Activated naive CD8-positive, alpha-beta T cell treated with anti-CD3 and anti-CD28 coated beads for 36 hours (primary cell): ENCODE measurements at places on chromosomes 12 and 14. TPM values are rescaled to one million over a fixed set of nuclear protein-coding genes. Genes with fewer than 3 reads are reported as not detected.

DNA sequence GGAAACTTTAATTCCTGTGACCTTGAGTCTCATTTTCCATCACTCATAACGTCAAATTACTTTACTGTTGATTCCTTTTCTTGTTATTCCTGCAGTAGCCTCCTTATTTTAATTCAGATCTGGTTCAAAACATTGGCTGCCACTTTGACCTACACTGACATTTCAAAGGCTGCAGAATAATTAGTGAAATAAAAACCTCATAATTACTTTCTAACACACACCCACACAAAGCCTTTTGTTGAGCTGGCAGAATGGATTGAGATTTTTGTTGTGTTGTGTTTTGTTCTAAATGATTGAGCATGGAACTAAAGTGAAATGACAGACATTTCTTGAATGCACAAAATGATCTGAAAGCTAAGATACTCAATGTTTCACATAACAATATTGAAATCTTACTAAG is 507.5 kb upstream of the STXBP6 start:
- H3K36me3 ChIP-seq = no peaks in the 10 kb centered on the region
- H3K27ac ChIP-seq = no peak overlapping the region
- H3K4me3 ChIP-seq = no peak overlapping the region
- H3K27me3 ChIP-seq = no peaks in the 10 kb centered on the region

DNA sequence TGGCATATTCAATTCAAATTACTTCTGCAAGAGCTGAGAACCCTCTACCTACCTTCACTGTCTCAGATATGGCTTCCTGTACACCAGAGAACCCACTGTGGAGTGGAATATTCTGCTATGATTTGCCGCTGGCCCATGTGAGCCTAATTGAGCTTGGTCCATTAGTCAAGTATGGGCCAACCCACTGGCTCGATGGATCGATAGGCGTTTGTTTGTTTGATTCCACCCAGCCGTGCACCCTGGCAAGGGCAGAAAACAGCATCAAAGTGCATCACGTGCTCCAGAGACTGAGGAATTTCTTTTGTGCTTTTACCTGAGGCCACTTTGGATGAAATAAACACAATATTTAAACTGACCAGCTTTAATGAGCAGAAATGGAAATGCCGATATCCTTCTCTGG is 426.3 kb downstream of the AACS start:
- no peak for DNase-seq
- H3K4me1 ChIP-seq = no peaks in the 10 kb centered on the region
- no peaks in the 10 kb centered on the region for H3K27me3 ChIP-seq

DNA sequence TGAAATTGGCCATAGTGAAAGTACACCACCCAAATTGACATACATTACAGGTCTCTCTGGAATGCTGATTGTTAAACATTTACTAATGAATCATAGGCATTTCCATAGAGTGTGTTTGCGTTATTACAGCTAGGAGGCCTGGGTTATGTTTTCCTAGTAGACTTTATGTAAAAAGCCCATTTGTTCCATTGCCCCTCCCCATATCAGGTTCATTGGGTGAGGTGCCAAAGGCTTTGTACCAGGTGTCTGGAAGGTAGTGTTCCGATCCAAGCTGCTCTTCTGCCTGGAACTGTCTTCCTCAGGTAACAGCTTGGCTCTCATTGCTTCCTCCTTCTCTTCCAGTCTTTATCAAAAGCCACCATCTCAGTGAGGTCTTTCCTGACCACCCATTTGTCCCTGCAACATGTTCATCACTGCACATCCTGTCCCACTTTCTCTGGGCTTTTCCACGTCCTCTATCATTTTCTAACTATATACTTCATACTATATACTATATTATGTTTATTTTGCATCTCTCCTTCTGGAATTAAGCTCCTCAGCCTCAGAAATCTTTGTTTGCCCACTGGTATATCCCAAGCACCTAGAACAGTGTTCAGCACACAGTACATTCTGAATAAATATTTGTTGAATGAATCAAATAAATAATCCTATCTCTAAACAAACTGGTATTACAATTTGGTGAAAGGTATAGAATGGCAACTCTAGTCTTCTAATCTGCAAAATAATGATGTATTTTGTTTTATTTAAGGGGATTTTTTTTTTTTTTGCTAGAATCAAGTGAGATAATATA is 252.3 kb downstream of the KTN1 start:
- H3K27me3 ChIP-seq = peaks cover 3% of the 10 kb centered on the region
- no peaks in the 10 kb centered on the region for H3K36me3 ChIP-seq
- DNase-seq = no peak
- H3K4me3 ChIP-seq = no peak overlapping the region
- no peaks in the 10 kb centered on the region for H3K4me1 ChIP-seq

- peaks cover 4% of the 10 kb centered on the region for H3K4me1 ChIP-seq
- no peak overlapping the region for H3K4me3 ChIP-seq
- no peak overlapping the region for H3K27ac ChIP-seq
These were observed 91.9 kb downstream of the DPF3 start for GRCh38 chr14:72801836-72802587.

- H3K27ac ChIP-seq = no peak overlapping the region
- no peak overlapping the region for H3K4me3 ChIP-seq
- no peaks in the 10 kb centered on the region for H3K4me1 ChIP-seq
- H3K36me3 ChIP-seq = no peaks in the 10 kb centered on the region
- DNase-seq = peak; percentile 21
- peaks cover 16% of the 10 kb centered on the region for H3K27me3 ChIP-seq
These were observed 7.6 kb upstream of the RAB21 start for GRCh38 chr12:71746974-71747611.

DNA sequence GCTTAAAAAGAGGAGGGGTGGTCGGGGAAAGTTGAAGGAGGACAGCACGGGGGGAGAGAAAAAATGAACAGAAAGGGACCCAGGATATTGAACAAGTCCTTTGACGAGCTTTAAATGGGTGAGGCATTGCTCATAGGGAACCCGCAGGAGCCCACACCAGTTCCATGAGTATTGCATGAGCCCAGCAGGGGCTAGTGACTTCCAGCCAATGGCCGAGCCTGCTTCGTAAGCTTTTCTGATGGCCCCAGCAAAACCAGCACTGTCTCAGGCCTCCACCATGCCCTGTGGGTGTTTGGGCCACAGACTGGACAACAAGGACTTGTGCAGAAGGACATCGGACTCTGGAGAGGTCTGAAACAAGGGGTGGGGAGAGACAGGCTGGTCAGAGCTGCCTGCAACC is 109.5 kb downstream of the ZFP36L1 start:
- peak overlapping the region; percentile 95 for H3K27ac ChIP-seq
- H3K36me3 ChIP-seq = no peaks in the 10 kb centered on the region
- DNase-seq = no peak
- H3K27me3 ChIP-seq = no peaks in the 10 kb centered on the region

DNA sequence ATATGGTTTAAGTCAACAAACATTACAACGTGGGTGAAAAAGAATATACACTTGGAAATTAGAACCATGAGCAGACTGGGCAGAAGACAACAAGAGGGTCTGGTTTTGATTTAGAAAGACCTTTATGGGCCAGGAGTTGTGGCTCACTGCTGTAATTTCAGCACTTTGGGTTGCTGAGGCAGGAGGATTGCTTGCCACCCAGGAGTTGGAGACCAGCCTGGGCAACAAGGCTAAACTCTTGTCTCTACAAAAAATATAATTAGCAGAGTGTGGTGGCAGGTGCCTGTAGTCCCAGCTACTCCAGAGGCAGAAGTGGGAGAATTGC is 2.7 kb upstream of the NFKBIA start:
- H3K4me1 ChIP-seq = peaks cover 32% of the 10 kb centered on the region
- no peak overlapping the region for H3K27ac ChIP-seq
- peaks cover 12% of the 10 kb centered on the region for H3K27me3 ChIP-seq
- no peak overlapping the region for H3K4me3 ChIP-seq

GRCh38 chr14:86955771-86956354 is 1037.1 kb downstream of the GALC start:
- no peak overlapping the region for H3K4me3 ChIP-seq
- no peak overlapping the region for H3K27ac ChIP-seq
- H3K36me3 ChIP-seq = no peaks in the 10 kb centered on the region
- DNase-seq = no peak

The ACADS gene
- 11.4 TPM for total RNA-seq

The RFLNA gene
- total RNA-seq = not detected

The PLCZ1 gene
- not detected for total RNA-seq

The TGM1 gene
- 3.3 TPM for total RNA-seq

The WNT1 gene
- not detected for total RNA-seq

The SUPT16H gene
- total RNA-seq = 218 TPM

The PSMC6 gene
- 117 TPM for total RNA-seq
